Right ventricle myocardium superior (tissue), 1 donor: ENCODE measurements at places on chromosomes 2 and 18. TPM values are rescaled to one million over a fixed set of nuclear protein-coding genes. Genes with fewer than 3 reads are reported as not detected.
A peak's percentile ranks its signal among the peaks of the same experiment; 100 is the strongest.

- no peak for DNase-seq
Measured at GRCh38 chr2:152508446-152508845, 173.5 kb downstream of the FMNL2 start.

DNA sequence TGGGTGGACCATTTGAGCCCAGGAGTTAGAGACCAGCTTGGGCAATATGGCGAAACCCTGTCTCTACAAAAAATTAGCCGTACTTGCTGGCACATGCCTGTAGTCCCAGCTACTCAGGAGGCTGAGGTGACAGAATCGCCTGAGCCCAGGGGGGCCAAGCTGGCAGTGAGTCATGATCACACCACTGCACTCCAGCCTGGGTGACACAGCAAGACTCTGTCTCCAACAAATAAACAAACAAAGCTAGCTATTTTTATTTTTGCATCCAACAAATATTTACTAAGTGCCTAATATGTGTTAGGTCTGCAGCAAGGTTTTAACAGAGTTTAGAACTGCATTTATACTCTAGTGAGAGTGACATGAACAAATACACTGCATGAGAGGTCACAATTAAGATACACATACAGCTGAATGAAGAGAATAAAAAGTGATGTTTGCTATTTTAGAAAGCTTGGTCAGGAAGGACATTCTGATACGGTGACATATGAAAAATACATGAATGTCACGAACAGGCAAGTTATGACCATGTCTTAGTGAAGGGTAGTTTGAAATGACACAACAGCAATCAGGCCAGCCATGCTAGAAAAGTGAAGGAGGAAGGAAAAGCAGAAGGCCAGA is 83.2 kb upstream of the FRZB start:
- DNase-seq, result peak; percentile 44

The ASPRV1 gene
- total RNA-seq, result 0.78 TPM

DNA sequence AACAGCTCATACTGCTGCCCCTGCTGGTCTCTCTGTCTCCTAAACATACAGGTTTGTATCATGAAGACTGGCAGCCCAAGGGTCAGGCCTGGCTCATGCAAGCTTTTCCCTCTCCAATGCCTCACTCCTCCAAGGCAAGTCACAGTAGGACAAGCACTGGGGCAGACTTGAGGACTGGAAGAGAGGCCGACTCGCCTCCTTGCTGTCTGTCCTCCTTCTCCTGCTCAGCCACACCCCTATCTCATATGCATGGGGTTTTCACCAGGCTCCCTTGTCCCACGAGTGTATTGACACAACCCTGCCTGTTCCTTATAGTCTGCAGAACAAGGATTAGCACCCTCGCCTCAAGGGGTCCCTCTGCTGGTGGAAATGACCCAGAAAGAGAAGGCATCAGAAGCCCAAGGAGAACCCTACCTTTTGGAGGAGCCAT is 223.7 kb downstream of the SOX11 start:
- no peak for DNase-seq

GRCh38 chr18:12397254-12397653 is 10.5 kb upstream of the PRELID3A start:
- DNase-seq, result no peak

The RAB17 gene
- 4.1 TPM for total RNA-seq

- no peak for DNase-seq
Measured at GRCh38 chr2:43458014-43458628, 137.7 kb downstream of the THADA start.

GRCh38 chr2:82494739-82495138 is 1964.3 kb downstream of the SUCLG1 start:
- no peak for DNase-seq

DNA sequence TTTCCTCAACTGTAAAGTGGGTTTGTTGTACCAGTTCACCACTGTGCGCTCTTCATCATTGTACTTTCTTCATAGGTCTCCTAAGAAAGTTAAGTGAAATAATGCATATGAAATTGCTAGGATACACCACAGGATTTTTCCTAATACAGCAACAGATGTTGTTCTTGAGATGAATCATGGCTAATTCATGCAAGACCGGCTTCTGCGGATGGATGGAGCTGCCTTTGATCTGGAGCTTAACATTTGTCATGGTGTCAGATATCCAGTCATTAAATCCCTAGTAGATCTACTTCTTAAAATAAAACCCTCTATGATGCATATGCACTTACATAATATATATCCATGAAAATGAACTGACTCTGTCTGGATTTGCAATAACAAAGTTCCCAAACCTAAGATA is 114.1 kb downstream of the COL6A3 start:
- DNase-seq, result no peak

The CFAP65 gene
- not detected for total RNA-seq

The PSMD1 gene
- total RNA-seq, result 81.0 TPM

The DUSP2 gene
- total RNA-seq, result 1.5 TPM

DNA sequence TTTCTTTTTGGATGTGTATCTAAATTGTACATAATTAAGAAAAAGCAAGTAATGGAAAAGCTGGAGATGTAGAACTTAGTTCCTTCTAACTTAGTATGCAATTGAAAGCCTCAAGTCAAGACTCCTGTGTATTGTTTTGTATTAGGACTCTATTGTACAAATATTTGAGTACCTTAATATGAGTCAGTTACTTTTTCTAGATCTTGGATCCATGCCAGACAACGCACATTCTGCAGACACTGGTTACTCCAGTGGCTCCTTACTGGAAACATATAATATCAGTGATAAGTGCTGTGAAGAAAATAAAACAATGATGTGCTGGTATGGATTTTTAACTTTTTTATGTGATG is 1.5 kb downstream of the SLC39A10 start:
- DNase-seq, result no peak

The KCNG3 gene
- not detected for total RNA-seq

GRCh38 chr2:168559187-168559586 is 103.1 kb downstream of the CERS6 start:
- DNase-seq, result no peak

- no peak for DNase-seq
Measured at GRCh38 chr2:203894262-203894661, 26.7 kb downstream of the CTLA4 start.

The ZBTB7C gene
- total RNA-seq, result 2.6 TPM

DNA sequence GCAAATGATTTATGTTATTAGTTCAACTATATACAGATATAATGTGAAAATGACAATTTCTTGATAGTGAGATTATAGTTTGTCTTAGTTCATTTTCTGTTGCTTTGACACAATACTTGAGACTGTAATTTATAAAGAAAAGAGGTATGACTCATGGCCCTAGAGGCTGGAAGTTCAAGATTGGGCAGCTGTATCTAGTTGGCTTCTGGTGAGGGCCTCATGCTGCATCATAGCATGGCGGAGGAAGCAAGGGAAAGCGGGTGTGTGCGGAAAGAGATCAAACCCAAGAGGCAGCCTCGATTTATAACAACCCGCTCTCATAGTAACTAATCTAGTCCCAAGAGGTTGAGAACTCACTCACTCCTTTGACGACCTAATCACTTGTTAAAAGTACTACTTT is 11.4 kb downstream of the PLEKHA3 start:
- no peak for DNase-seq

DNA sequence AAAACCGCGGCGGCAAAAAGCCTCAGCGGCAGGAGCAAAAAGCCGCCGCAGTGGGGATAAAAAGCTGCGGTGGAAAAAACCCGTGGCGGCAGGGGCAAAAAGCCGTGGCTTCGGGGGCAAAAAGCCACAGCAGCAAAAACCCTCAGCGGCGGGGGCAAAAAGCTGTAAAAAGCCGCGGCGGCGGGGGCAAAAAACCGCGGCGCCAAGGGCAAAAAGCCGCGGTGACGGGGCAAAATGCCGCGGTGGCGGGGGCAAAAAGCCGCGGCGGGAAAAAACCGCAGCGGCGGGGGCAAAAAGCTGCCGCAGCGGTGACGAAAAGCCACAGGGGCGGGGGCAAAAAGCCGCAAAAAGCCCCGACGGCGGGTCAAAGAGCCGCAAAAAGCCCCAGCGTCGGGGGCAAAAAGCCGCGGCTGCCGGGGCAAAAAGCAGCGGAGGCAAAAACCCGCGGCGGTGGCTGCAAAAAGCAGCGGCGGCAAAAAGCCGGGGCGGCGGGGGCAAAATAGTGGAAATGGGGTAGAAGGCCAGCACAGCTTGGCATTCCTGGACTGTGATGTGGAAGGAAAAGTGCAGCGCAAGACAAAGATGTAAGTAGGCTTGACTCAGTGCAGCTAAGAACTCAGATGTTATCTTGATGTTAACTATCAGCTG is 151.8 kb downstream of the ANKRD30BL start:
- DNase-seq, result no peak

- DNase-seq, result no peak
Measured at GRCh38 chr2:219939647-219940046, 312.2 kb downstream of the SLC4A3 start.
